ENCODE measurements at places on chromosomes 2 and 18.
A peak's percentile ranks its signal among the peaks of the same experiment; 100 is the strongest.

GRCh38 chr2:38121481-38121880 lies 45.5 kb upstream of the CYP1B1 start:
- no peak for DNase-seq

- no peak for DNase-seq
These were observed 237.9 kb downstream of the BABAM2 start for GRCh38 chr2:28128281-28128950.

GRCh38 chr18:54926593-54927325 lies 32.5 kb downstream of the CCDC68 start:
- DNase-seq: no peak

- DNase-seq: no peak
These were observed 45.8 kb downstream of the PTPN2 start for GRCh38 chr18:12838178-12838634.

GRCh38 chr2:240786355-240786841 lies 33.6 kb downstream of the KIF1A start:
- no peak for DNase-seq

GRCh38 chr18:36381075-36381474 lies 83.6 kb downstream of the FHOD3 start:
- no peak for DNase-seq

DNA sequence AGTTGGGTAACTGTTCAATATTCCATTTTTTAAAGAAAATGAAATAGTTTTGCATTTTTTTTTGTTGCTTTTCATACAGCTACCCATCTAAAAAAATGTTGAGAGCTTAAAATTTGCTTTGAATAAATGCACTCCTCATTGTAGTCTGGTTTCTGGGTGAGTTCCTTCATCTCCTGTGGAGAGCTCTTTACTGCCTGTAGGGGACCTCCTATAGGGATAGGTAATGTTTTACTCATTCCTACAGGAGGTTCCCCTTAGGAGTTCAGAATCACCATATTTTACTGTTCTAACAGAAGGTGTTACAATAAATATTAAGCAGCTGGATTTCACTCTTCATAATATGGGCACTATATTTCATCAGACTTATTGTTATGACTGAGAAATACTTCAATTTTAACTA lies 947.3 kb upstream of the CRIM1 start:
- no peak for DNase-seq

GRCh38 chr2:214481204-214481603 lies 70.3 kb downstream of the VWC2L start:
- no peak for DNase-seq

DNA sequence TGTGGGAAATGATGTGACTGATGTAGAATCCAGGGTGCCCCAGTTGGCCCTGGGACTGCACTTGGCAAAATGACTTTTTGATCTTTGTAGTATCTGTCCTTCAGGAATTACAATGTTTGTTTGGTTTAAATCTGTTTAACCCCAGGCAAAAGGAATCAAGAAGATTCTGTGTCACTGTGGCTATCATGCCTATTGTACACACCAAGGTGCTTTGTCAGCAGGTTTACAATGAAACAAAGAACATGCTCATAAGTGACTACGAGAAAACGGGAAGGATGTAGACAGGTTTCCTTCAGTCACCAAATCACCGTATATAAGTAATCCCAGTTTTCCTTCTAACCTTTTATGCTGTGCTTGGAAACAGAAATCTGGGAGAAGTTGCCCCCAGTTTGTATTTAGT lies 109.5 kb downstream of the RTN4 start:
- DNase-seq: no peak

DNA sequence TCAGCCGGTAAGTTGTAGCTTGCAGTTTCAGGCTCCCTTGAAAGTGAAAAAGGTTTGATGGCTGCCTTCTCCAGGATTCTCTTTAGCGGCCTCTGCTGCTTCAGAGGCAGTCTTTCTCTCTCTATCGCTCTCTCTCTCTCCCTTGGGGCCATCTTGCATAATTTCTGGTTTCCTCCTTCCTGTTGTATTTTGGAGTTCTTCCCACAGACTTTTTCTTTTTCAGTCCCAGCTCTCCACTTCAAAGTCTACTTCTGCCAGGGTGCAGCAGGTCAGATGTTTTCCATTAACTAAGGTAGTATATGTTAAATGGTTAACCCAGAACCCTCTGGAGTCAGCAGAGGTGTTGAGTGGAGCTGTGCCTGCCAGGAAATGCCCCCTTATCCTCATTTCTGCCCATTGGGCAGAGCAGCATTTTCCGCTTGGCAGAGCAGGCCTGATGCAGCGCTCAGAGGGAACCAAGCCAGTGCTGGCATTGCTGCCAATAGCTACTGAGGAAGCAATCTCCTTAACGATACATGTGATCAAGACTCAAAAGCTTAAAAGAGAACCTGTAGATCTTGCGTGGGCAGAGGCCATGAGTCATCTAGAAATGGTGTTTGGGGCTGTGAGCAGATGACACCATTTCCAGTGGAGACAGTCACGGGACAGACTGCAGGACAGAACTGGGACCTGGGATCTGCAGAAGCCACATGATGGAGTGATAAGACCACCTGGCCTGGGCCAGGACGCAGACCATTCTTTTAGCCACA lies 20.8 kb downstream of the DBI start:
- DNase-seq: peak; percentile 22

- no peak for DNase-seq
These were observed 38.1 kb downstream of the TMEM37 start for GRCh38 chr2:119469661-119470297.

DNA sequence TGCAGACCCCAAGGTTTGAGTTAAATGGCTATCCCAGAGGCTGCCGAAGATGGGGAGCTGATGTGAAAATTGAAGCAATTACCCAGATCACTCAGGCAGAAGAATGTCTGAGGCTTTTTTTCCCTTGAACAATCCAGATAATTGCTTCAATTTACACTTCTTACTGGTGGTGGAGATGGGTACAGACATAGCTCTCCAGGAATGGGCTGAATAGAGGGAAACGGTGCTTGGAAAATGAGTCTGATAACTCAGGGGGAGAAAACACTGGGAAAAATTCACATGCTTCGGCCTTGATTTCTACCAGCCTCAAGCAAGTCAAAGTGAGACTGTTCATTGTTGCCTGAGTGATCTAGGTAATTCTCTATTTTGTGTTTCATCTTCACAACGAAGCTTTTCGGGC lies 9.5 kb upstream of the KIF5C start:
- DNase-seq: no peak

DNA sequence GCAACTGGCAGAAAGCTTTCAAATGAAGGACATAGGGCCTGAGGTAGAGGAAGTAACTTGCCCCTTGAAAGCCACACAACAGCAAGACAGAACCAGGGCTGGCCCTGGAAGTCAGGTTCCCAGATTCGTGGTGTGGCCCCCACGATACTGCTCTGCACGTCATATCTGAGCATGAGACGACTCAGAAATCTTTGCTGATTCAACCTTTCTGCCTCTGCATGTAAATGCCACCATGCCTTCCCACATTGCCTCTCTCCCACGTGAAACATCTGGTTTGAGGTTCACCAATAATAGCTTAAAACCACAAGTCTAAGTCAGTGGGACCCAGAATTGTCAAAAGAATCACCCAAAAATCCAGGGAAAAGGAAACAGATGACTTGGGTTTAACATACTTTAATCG lies 214.0 kb upstream of the TRIB2 start:
- DNase-seq: peak; percentile 61

GRCh38 chr18:37481491-37481890 lies 84.1 kb downstream of the CELF4 start:
- DNase-seq: no peak

GRCh38 chr2:232562515-232563151 lies 12.1 kb downstream of the EIF4E2 start:
- DNase-seq: no peak

GRCh38 chr2:114534116-114535084 lies 92.0 kb downstream of the DPP10 start:
- DNase-seq: no peak

DNA sequence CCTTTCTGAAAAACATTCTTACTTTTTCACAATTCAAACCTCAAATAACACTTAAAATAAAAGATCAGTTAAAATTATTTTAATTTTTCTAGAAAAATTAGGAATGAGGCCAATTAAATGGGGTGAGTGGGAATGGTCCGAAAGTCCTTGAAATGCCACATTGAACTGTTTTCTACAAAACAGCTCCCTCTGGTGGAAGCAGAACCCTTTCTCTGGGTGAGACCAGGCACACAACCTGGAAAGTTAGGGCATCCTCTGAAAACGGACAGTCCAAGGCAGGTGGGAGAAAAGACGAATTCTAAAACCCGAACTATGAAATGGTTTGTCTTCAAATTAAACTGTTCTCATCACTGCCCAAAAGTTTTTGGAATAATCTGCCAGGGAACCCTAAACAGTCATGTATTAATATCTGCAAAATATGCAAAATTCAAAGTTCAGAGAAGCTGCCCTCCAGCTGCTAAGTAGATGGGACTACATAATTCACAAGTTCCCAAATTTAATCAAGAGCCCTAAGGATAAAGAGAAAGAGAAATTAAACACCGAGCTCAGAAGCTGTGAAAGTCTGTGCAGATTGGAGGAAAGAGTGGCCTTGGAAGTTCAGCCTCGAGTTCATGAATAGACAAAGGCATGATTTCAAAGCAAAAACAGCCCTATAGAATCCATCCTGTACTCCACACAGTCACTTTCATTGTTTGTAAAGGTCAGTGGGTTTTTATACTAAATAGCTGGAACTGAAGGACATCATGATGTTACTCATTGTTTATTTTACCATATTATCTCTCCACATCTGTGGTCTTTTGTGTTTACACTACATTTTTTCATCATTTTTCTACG lies 108.3 kb downstream of the PIEZO2 start:
- DNase-seq: no peak

- no peak for DNase-seq
These were observed 79.0 kb downstream of the ACVR2A start for GRCh38 chr2:147923846-147924245.

DNA sequence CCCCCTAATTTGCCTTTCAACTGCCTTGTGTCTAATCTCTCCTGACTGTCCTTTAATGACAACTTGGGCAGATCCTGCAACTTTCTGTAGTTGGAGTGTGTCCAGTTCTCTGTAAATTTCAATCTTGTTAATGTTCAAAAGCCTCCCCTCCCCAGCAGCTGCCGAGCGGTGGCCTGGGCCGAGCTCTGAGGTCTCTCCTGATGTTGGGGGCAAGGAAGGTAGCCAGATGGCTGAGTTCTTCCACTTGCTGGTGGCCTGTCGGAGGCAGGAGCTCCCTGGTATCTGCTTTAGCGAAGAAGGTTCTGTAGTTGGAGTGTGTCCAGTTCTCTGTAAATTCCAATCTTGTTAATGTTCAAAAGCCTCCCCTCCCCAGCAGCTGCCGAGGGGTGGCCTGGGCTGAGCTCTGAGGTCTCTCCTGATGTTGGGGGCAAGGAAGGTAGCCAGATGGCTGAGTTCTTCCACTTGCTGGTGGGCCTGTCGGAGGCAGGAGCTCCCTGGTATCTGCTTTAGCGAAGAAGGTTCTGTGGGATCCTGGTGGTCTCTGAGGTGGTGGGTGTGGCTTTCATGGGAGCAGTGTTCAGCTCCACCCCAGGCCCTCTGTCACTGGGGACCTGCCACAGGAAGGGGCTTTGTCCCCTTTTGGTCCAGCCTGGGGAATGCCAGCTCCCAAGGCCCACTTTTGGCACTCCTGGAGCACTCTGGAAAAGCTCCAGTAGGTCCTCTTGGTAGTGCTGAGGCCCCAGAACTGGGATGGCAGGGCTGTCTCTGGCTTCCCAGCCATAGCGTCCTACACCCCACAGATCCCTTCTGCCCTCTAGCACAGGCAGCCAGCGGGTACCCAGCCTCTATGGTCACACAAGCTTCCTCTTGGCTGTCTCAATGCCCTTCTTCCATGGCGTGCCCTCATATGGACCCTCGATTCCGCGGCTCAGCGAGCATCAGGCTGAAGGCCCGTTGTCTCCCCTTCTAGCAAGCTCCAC lies 211.9 kb downstream of the ALPK2 start:
- DNase-seq: no peak

DNA sequence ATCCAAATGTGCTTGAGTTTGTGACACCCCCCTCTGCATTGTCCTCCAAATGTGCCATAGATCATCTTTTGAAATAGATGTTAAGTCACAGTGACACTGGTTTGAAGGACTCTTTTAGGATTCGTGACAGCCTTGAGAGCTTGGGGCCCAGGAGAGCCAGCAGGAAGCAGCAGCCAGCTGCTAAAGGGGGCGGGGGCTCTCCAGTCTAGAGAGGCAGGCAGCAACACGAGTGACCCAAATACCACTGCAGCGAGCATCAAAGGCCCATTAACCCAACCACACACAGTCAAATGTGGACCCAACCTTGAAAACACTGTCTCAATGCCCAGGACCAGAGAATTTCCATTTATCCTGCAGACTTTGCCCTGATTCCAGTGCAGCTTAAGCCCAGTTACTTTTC lies 75.6 kb downstream of the ZBTB7C start:
- DNase-seq: no peak

- no peak for DNase-seq
These were observed 45.2 kb upstream of the SCG2 start for GRCh38 chr2:223647258-223647952.

GRCh38 chr18:58785171-58785805 lies 79.4 kb upstream of the ZNF532 start:
- no peak for DNase-seq

GRCh38 chr2:46161315-46161714 lies 135.9 kb upstream of the EPAS1 start:
- DNase-seq: no peak

- DNase-seq: no peak
These were observed 58.7 kb downstream of the C18orf54 start for GRCh38 chr18:54416436-54416835.

GRCh38 chr2:70247364-70248180 lies 856 bp downstream of the TIA1 start:
- no peak for DNase-seq

- DNase-seq: no peak
These were observed 798.0 kb upstream of the RAB6C start for GRCh38 chr2:129181433-129181832.

DNA sequence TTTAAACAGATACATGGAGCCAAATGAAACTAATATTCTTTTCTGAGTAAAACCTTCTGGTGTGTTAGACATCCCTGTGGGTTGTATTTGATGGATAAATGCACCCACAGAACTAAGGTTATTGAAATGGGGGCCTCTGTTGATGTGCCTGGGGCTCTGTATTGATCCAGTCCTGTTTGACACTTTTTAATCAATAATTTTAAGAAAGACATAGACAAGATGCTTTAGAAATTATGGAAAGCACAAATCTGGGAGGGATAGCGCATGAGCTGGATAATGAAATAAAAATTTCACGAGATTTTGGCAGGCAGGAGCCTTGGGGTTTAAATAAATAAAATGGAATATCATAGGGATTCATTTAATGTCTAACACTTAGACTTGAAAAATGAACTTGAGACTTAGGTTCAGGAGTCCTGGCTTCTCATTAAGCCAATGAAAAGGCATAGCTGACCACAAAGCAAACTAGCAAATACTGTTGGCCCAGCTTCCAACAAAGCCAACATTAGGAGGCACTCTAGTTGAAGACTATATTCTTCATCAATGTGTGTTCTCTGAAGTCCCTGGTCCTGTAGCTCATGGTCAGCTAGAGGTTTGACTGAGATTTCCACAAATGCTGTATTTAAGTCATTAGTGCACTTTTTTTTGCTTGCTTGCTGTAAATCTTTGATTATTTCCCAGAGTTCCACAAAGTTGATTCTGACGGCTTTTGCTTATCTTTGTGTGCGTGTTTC lies 64.2 kb upstream of the SH3RF3 start:
- no peak for DNase-seq

- no peak for DNase-seq
These were observed 11.3 kb downstream of the TTLL4 start for GRCh38 chr2:218721934-218722333.

All from stimulated activated CD4-positive, alpha-beta T cell treated with anti-CD3 and anti-CD28 coated beads, Interleukin-1b, Interleukin-23, amount 100 ng/mL, for 48 hours (primary cell).